CD4-positive, alpha-beta memory T cell (primary cell): ENCODE measurements at places on chromosomes 6 and 20. TPM values are rescaled to one million over a fixed set of nuclear protein-coding genes. Genes with fewer than 3 reads are reported as not detected.

DNA sequence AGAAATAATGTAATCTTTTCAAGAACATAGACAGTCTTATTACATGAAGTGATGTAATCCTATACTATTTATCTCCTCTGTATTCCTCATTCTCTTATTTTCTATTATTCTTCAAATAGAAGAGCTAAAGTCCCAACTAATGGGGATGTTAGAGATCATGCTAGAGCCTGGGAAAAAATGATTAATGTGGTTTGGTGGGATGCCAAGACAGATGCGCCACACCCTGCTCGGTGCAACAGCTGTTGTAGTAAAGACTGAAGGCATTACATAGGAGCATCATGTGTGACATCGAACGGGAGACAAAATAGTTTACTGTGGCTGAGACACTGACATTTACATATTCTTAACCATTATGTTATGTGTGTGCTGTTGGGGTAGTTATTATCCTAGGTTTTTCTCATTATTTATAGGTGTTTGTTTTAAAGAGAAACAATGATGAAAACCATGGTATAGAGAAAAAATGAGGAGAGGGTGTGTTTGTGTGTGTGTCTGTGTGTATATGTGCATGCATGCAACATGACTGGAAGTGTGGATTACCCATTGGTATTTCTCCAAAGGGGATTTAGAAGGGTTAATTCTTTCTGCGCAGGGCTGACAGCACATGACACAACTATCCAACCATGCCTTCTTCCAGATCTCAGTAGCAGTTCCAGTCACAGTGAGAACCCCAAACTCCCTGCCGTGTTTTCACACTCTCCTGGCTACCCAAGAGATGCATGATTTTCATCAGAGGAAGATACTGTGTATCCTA, 155.3 kb downstream of the EYA4 start:
- no peaks in the 10 kb centered on the region for H3K27me3 ChIP-seq
- no peak for DNase-seq
- no peak overlapping the region for H3K27ac ChIP-seq
- no peaks in the 10 kb centered on the region for H3K36me3 ChIP-seq

- H3K27ac ChIP-seq, result peak overlapping the region; percentile 87
- H3K4me3 ChIP-seq, result peak overlapping the region; percentile 64
- no peaks in the 10 kb centered on the region for H3K36me3 ChIP-seq
- DNase-seq, result no peak
- H3K4me1 ChIP-seq, result peaks cover 35% of the 10 kb centered on the region
Measured at GRCh38 chr6:152984513-152984872, 1.7 kb upstream of the FBXO5 start.

DNA sequence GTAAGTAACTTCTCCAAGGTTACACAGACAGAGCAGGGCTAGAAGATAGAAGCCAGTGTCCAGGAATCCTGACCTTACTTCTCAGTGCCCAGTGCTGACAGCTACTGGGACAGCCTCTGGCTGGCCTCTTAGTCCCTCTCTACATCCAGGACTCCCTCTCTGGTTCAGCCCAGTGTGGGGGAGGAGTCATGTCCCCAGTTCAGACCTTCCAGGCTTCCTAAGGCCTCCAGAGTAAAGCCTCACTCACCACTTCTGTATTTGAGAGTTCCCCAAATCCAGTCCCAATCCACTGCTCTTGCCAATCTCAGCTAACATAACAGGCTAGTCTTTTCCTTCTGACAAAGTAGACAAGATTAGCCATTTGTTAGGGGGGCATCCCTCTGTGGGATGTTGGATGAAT, 36.9 kb upstream of the EPB41L1 start:
- H3K27ac ChIP-seq, result no peak overlapping the region
- no peaks in the 10 kb centered on the region for H3K36me3 ChIP-seq
- no peak overlapping the region for H3K4me3 ChIP-seq
- H3K4me1 ChIP-seq, result no peaks in the 10 kb centered on the region
- no peak for DNase-seq

DNA sequence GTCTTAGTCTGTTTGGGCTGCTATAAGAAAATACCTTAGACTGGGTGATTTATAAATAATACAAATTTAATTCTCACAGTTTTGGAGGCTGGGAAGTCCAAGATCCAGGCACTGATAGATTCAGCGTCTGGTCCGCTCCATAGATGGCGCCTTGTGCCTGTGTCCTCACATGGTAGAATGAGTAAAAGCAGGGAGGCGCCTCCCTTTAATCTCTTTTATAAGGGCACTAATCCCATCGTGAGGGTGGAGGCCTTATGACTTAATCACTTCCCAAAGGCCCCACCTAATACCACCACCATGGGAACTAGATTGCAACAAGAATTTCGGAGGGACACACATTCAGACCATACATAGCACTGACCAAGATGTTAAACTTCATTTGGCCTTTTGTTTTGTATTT, 91.2 kb upstream of the TMEM181 start:
- no peaks in the 10 kb centered on the region for H3K27me3 ChIP-seq
- H3K4me3 ChIP-seq, result no peak overlapping the region
- no peak overlapping the region for H3K27ac ChIP-seq
- H3K4me1 ChIP-seq, result no peaks in the 10 kb centered on the region
- no peak for DNase-seq

- no peak overlapping the region for H3K27ac ChIP-seq
- no peaks in the 10 kb centered on the region for H3K36me3 ChIP-seq
- no peaks in the 10 kb centered on the region for H3K4me1 ChIP-seq
- H3K4me3 ChIP-seq, result no peak overlapping the region
- no peak for DNase-seq
Measured at GRCh38 chr6:169449221-169449620, 195.6 kb upstream of the THBS2 start.

DNA sequence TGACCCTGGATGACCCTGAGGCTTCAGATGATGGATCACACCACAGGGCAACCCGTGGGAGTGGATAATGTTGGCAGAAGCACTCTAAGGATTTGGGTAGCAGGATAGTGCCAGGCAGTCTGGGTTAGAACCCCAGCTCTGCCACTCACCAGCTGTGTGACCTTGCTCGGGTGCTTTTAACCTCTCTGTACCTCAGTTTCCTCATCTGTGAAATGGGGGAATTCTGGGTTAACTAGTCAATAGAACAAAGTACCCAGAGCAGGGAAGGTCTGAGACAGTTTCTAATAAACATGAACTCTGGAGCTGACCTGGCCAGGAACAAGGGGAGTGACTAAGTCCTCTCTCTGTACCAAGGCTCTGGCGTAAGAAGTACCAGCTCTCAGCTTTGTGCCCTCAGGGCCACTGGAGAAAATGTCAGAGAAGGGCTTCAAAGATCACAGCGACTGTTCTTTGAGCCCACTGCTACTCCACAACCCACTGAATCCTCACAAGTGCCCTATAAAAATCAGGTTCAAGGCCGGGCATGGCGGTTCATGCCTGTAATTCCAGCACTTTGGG, 14.7 kb upstream of the NOL4L start:
- no peak overlapping the region for H3K4me3 ChIP-seq
- no peak for DNase-seq
- no peaks in the 10 kb centered on the region for H3K36me3 ChIP-seq

GRCh38 chr6:47428746-47429664, 48.6 kb upstream of the CD2AP start:
- H3K4me1 ChIP-seq, result no peaks in the 10 kb centered on the region
- no peaks in the 10 kb centered on the region for H3K27me3 ChIP-seq
- no peak for DNase-seq
- H3K27ac ChIP-seq, result no peak overlapping the region

DNA sequence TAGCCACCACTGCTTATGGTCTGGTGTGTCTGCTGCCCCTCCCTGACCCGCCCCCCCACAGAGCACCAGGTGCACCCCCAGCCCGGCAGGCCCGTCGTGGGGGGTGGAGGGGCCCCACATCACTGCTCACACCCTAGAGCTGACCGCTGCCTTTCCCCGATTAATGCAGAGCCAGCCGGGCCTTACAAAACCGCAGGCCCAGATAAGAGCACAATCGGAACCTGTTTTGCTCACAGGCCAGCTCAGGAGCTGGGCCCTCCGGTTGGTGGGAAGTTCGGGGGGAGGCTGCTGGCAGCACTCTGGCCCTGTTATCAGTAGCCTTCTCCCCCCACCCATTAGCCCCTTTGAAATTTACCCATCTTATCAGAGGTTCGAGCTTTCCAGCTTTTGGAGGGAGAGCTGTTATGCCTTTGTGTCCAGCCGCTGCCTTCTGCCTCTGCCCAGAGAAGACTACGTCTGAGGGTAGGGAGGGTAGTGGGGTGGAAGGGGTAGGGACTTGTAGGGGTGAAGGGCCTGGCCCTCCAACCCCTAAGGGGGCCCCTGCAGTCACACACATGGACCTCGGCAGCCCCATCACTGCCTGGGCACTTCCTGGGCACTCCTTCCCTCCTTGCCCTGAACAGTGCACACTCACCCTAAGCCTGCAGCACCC, 6.9 kb upstream of the SPDEF start:
- H3K27ac ChIP-seq, result no peak overlapping the region
- H3K36me3 ChIP-seq, result no peaks in the 10 kb centered on the region
- no peaks in the 10 kb centered on the region for H3K4me1 ChIP-seq
- H3K4me3 ChIP-seq, result no peak overlapping the region
- no peaks in the 10 kb centered on the region for H3K27me3 ChIP-seq

DNA sequence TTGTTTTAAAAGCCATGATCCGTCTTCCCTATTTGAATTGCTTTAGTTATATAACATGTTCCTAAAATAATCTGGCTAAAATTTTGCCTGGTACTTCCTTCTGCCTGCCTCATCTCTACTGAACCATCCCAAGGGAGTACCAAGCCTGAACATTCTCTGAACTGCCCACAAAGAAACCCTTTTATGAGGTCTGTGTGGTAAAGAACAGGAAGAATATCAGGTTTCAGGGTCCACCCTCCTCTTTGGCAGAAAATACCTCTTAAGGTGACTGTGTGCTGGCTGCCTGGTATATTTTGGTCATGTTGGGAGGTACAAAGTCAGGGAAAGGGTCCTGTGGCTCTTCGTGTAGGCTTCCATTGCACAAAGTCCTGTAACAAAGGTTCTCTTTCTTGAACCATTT, 574.1 kb upstream of the CHD6 start:
- no peak overlapping the region for H3K27ac ChIP-seq
- DNase-seq, result no peak
- no peaks in the 10 kb centered on the region for H3K4me1 ChIP-seq
- no peaks in the 10 kb centered on the region for H3K36me3 ChIP-seq
- H3K4me3 ChIP-seq, result no peak overlapping the region
- H3K27me3 ChIP-seq, result no peaks in the 10 kb centered on the region

The TFAP2A gene
- not detected for total RNA-seq

The MAVS gene
- 49.3 TPM for total RNA-seq

The HTR1B gene
- total RNA-seq, result not detected

The ZSCAN31 gene
- 0.73 TPM for total RNA-seq

The BACH2 gene
- total RNA-seq, result 48.0 TPM

The PI16 gene
- total RNA-seq, result 6.0 TPM

The CNKSR3 gene
- not detected for total RNA-seq

The SPATS1 gene
- total RNA-seq, result not detected

The ZNF165 gene
- 1.4 TPM for total RNA-seq
